ENCODE measurements at places on chromosomes 12 and 14.

DNA sequence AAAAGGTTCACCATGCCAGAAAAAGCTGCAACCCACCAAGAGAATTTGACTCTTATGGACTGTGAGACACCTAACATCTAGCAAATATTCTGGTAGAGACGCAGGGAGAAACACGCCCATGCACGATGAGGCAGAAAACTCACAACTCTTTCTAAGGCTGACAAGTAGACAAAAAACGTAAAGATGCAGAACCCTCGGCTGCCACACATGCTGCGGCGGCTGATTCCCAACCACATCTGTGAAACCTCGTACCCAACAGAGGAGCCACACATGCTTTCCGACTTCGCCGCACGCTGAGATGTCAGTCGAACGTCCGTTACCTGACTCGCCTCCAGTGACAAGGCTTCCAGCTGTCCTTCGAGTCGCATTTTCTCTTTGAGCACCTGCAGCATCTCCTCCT is 21.8 kb downstream of the GOLGA3 start:
- no peak for DNase-seq

DNA sequence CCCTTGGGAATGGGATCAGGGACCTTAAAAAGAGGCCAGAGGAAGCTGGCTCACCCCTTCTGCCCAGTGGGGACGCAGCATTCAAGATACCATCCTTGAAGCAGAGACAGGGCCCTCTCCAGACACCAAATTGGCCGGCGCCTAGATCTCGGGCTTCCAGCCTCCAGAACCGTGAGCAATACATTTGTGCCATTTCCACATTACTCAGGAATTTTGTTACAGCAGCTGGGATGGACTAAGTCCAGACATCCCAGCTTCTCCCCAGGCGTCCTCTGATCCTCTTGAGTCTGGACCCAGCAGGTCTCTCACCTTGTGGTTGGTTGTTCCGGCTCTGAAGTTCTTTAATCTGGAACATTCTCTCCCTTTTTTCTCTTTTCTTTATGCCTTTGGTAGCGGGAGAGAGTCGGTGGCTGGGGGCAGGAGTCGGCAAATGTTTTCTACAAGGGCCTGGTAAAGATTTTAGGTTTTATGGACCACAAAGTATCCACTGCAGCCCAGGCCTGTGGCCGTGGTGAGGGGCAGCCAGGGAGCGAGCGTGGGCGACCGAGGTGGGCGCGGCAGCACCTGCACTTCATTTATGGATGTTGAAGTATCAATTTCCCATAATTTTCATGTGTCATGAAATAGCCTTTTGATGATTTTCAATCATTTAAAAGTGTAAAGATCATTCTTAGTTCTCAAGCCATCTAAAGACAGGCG is 4.8 kb downstream of the CEP170B start:
- DNase-seq, result no peak

DNA sequence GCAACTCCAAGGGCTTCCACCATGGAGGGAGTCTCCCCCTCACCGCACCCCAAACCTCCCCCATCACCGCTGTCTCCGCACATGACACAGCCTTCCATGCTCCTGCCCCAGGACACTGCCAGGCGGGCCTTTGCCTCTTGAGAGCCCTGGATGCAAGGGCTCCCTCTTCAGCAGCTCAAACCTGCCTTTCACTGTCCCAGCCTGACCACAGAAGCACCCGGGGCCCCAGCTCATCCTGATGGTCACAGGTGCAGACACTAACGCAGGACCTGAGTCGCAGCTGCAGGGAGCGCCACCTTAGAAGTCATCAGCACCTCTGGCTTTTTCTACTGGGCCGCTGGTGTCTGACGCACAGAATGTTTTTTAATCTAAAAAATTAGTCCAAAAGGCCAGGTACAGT is 54.0 kb downstream of the SYNE3 start:
- no peak for DNase-seq

DNA sequence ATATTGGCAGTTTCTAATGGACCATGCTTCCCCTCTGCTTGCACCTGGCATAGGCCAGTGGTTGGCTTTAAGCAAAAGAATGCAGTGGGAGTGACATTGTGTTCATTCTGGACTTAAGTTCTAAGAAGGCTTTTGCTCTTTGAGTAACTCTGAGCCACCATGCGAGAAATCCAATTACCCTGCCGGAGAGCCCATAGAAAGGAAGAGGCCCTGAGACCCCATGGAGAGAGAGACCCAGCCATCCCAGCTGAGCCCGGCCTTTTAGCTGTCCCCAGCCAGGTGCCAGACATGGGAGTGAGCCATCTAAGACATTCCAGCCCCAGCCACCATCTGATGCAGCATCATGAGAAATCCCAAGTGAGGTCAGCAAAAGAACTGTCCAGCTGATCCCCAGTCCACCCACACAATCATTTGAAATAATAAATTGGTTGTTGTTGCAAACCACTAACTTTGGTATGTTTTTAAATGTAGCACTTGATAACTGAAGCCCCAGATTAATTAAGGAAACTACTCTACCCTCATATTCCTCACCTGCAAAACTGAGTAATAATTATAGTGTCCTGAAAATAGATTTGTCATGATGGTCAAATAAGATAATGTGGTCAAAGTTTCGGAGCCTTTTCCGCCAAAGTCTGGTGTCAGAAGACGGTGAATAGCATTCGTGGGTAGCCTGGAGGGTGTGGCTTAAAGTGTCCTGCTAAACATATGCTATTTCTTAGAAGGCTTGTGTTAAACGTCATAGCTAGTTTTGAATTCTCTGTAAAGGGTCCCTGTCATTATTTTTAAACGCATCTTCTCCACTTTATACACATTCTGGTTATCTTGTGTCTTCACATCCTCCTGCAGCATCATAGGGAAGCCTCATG is 166.6 kb upstream of the PELI2 start:
- DNase-seq, result no peak

- DNase-seq, result no peak
Observed at GRCh38 chr12:6140651-6141447, 16.4 kb upstream of the VWF start.

GRCh38 chr14:63962906-63963305 is 110.1 kb downstream of the SYNE2 start:
- no peak for DNase-seq

DNA sequence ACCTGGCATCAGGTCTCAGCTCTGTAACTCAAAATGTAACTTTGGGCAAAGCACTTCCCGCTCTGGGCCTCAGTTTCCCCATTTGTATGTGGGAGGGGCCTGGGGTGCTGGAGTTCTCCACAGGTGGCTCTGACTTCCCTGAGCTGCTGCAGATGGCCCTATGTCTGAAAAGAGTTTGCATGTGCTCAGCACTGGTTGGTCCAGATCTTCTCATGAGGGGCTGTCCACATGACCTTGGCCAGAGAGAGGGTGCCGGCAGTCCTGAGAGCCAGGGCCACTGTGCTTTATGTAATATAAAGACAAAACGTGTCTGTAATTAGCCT is 7.2 kb upstream of the CACNA2D4 start:
- DNase-seq, result no peak

DNA sequence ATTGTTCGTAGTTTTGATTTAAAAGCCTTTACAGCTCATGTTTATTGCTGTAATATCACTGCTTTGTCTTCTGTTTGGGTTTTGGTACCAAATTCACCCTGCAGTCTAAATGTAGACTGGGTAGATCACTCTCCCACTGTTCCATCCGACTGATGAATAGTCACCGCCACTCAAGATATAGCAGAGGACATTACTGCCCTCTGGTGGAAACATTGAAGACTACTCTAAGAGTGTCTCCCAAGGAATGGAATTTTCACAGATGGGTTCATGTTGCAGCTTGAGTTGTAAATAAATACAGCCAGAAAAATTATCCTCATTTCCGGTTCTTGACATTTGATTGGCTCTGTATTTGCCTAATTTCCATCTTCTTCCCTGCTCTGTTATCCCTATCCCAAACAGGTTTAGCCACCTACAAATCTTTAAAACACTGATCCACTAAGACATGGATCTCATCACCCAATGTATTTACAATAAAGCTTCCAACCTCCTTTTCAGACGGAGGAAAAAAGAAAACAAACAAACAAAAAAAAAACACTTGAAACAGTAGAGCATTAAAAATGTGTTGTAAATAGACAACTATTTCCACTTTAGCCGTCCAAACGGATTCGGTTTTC is 198.3 kb upstream of the CPNE8 start:
- peak; percentile 27 for DNase-seq

DNA sequence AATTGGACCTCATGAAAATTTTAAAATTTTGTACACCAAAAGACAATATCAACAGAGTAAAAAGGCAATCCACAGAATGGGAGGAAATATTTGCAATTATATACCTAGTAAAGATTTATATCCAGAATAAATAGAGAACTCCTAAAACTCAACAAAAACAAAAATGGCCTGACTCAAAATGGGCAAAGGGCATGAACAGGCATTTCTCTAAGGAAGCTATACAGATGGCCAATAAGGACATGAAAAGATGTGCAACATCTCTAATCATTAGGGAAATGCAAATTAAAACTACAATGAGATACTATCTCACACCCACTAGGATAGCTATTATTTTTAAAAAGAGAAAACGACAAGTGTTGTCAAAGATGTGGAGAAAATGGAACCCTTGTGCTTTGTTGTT is 10.9 kb upstream of the APOF start:
- DNase-seq, result no peak

- DNase-seq, result no peak
Observed at GRCh38 chr12:19282133-19282699, 152.7 kb downstream of the PLEKHA5 start.

GRCh38 chr14:51443195-51444018 is 203.4 kb downstream of the TMX1 start:
- no peak for DNase-seq

- DNase-seq, result no peak
Observed at GRCh38 chr12:96099421-96099820, 64.0 kb upstream of the LTA4H start.

DNA sequence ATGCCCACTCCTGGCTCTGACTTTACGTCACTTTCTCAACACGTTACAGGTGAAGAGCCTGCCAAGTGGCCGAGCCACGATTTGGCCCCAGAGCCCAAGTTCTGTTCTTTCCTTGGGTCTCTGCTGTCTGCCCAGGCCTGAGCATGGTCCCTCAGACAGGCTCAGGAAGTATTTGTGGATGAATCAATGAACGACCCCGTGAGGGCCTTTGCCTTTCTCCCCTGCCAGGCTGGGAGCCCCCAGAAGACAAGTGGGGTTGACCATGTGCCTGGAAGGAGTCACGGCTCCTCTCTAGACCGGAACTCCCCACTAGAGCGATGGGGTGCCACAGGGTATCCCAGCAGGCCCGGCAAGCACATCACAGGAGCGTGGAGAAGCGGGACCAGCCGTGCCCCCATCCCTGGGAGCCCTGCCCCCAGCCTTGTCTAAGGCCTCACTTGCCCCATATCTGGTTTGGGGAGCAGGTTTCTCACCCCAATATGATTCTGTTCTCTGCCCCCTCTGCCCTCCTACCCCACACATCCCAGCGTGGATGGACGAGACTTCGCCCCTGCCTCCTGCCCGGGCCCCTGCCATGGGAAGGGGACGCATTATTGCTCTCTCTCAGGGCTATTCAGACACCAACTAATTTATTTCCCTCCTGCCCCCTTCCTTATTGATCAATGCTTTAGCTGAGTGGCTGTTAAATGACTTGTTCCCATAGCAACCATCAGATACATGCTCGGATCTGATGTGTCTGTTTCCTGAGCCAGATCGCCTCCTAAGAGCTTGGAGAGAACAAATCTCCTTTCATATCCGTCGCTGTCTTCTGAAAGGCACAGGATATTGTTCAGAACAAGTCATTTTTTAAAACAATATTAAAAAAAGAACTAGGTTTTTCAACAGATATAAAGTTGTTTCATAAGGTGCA is 69.0 kb downstream of the DIO3 start:
- no peak for DNase-seq

GRCh38 chr12:1360441-1361210 is 233.8 kb downstream of the FBXL14 start:
- DNase-seq, result no peak

- no peak for DNase-seq
Observed at GRCh38 chr12:15830538-15830937, 41.4 kb upstream of the EPS8 start.

DNA sequence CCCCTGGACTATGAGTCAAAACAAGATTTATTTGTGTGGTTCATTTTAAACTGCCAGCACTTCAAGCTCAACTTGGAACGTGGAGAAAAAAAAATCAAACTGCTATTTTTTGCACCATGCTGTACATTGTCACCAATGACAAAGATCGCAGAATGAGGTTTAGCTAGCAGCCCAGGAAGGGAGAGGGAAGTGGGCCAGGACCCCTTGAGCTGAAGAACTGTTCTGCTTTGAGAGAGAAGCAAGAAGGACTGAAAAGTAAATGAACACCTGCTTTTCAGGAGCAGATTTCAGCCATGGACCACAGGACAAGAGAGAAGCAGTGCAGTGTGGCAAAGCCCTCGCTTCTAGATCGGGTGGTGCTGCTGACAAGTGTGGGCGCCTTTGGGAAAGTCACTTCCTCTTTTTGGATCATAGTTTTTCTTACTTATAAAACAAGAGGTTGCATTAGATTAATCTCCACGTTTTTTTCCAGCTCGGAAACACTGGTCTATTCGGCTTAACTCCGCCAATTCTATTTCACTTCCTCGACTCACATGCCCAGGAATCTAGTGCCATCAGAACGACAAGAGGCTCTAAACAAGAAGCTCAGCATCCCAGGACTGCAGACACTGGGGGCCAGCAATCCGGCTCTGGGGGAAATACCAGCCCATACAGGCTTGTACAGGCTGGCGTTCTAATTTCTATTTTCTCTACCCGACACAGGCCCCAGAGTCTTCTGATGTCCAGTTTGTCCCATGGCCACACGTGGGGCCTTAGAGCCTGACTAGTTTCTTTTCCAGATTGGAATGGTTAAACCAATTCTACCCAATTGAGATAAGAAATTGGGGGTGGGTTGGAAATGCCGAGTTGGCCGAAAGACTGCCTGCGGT is 129.9 kb downstream of the CRACR2A start:
- DNase-seq, result no peak

- DNase-seq, result no peak
Observed at GRCh38 chr14:20493634-20494033, 11.7 kb upstream of the RNASE10 start.

DNA sequence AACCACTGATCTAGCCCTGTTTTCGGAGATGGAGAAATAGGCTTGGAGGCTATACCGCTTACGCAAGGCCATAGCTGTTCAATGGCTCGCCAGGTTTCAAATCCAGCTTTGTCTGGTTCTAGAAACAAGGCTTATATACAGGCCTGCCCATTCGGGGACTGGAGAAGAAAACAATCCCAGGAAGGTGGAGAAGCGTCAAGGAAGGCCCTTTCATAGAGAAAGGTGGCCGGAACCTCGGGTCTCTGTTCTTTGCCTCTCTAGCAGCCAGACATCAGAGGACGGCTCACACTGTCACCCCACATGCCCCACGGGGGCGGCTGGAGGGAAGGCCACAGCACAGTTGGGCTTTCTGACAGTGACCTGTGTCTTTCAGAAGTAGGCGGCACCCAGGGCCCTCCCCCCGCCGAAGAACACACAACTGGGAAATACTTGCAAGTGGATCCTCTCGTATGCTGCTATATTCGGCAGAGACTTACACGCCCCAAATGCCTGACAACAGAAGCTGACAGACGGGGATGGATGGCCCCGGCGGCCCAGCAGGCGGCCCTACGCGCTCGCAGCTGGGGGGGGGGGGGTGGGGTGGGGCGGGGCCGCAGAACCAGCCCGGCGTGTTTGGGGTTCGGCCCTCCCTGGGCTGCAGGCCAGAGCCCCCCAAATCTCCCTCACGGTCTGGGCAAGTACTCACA is 4.5 kb upstream of the SETD1B start:
- no peak for DNase-seq

Data from D721Med (cell line).